SK-N-SH treated with all-trans-retinoic acid at 6 μM for 48 hours (cell line): ENCODE measurements at places on chromosomes 1 and 21.

DNA sequence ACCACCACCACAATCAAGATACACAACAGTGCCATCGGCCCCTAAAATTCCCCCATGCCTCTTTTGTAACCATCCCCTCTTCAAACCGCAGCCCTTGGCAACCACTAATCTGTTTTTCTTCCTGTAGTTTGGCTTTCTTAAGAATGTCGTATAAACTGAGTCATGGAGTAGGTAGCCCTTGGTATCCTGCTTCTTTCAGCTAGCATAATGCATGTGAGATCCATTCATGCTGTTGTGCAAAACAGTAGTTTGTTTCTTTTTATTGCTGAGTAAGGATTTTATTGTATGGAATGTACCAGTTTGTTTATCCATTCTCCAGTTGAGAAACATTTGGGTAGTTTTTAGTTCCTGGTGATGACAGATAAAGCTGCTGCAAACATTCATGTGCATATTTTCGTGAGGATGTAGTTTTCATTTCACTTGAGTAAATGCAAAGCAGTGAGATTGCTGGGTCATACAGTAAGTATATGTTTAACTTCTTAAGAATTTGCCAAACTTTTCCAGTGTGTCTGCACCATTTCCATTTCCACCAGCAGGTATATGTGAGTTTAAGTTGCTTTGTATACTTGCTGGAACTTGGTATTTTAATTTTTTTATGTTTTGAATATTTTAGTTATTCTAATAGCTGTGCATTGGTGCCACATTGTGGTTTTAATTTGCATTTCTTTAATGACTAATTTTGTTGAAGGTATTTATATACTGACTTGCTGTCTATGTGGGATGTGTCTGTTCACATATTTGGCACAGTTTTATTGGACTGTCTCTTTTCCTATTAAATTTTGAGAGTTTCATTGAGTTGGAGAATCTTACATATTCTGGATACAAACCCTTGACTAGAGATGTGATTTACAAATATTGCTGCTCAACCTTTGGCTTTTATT is 148.4 kb upstream of the MAP1LC3C start:
- ATAC-seq: no peak

- no peak for ATAC-seq
These were observed 171.4 kb downstream of the PDE4B start for GRCh38 chr1:65964123-65964522.

GRCh38 chr1:38000529-38001455 is 4.5 kb downstream of the FHL3 start:
- ATAC-seq: peak; percentile 55

DNA sequence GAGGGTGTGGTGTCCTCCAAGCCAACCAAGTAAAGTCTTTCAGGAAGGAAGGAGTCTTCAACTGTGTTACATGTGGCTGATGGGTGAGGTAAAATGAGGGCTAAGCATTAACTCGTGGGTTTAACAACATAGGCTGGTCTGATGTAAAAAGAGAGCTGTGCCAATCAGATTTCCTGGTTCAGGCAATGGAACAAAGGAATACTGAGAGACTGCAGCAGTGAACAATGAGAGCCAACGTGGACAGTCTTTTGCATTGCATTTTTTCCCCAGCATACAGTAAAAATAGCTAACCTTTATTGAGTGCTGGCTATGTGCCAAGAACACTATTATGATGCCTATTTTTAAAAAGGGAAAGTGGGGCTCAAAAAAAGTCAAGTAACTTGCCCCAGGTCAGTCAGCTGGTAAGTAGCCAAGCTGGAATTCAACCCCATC is 31.1 kb downstream of the DLGAP3 start:
- ATAC-seq: no peak

- no peak for ATAC-seq
These were observed 286.3 kb upstream of the SGIP1 start for GRCh38 chr1:66247415-66248208.

GRCh38 chr21:25885405-25885804 is 150.6 kb downstream of the GABPA start:
- ATAC-seq: no peak

DNA sequence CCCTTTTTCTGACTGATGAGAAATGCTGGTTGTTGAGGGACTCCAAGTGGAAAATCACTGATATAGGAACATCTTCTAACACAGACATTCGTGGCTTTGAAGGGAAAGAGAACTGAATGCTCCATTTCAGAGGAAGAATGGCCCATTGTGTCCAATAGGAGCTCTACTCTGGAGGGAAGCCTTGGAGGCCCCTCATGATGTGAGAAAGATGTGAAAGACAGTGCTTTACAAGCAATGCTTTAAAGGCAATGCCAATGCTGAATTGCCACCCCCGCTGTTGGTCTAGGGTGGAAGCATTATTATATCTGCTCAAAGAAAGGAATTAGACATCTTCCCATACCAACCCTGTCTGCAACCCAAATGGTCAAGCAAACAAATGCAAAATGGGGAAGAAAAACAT is 13.7 kb downstream of the NMNAT2 start:
- no peak for ATAC-seq

- ATAC-seq: no peak
These were observed 40.3 kb downstream of the PRRX1 start for GRCh38 chr1:170704256-170704655.

DNA sequence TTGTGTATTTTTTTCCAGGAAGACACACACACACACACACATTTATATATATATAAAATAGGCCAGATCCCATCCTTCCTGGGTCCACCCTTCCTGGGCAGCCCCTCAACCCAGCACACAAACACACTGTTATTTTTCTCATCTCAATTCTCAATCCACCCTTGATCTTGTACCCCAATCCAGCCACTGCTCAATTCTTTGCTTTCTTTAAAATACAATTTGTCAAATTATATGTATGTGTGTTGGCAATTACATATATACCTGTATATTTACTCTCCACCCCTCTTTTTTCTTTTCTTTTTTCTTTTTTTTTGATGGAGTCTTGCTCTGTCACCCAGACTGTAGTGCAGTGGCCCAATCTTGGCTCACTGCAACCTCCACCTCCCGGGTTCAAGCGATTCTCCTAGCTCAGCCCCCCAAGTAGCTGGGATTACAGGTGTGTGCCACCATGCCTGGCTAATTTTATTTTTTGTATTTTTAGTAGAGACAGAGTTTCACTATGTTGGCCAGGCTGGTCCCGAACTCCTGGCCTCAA is 88.3 kb downstream of the DHRS3 start:
- ATAC-seq: no peak

- ATAC-seq: no peak
These were observed 203.2 kb downstream of the HIVEP3 start for GRCh38 chr1:41715441-41716095.

DNA sequence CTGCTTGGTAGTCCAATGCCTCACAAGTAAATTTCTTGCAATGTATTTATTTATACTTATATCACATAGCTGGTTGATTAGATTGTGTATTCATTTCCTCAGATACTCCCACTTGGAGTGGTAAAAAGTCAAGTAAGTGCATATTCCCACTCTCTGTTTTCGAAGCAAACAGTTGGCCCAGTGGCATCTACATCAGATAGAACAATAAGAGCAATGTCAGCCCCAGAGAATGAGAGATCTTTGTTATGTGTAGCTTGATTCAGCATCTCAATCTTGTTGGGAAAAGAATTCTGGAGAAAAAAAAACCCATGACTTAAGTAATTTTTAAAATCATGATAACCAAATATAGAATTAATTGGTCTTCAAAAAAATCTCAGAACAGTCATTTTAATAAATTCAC is 25.5 kb downstream of the RGL1 start:
- ATAC-seq: no peak

DNA sequence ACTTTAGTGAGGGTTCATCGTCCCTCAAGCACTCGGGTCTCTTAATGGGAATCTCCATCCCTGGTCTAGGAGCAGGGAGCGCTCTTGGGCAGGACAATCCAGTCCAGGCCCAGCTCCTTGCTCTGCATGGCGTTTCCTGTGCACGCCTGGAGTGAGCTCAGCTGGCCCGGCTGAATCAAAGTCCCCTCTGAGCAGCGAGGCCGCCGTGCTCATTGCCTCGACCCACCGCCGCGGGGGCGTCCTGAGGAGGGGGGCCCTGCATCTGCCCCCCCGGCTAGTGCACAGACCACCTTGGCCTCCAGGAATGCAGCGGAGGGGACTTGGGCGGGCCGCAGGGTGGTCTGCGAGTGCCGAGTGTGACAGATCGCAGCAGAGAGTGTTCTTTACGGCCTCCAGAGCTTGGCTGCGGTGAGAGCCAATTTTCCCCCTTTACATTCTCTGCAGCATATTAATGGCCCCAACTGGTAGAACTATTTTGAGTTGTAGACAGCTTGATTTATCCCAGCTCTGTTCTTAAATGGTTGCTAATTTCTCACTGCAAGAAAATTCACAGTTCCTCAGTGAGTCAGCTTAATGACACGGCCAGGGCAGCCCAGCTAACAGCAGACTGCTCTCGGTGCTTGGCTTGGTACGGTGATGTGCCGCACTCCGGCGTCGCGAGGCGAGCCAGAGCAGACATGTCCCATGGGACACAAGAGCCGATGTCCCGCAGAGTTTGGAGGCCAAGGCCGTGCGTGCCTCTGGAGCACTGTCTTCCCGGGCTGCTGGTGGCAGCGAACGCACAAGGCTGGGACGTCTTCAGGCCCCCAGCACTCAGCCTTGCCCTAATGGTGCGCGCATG is 39.8 kb downstream of the SNAP47 start:
- ATAC-seq: peak; percentile 4; the same call in 2 of the 3 replicates

GRCh38 chr1:176791906-176792305 is 328.9 kb downstream of the PAPPA2 start:
- no peak for ATAC-seq

DNA sequence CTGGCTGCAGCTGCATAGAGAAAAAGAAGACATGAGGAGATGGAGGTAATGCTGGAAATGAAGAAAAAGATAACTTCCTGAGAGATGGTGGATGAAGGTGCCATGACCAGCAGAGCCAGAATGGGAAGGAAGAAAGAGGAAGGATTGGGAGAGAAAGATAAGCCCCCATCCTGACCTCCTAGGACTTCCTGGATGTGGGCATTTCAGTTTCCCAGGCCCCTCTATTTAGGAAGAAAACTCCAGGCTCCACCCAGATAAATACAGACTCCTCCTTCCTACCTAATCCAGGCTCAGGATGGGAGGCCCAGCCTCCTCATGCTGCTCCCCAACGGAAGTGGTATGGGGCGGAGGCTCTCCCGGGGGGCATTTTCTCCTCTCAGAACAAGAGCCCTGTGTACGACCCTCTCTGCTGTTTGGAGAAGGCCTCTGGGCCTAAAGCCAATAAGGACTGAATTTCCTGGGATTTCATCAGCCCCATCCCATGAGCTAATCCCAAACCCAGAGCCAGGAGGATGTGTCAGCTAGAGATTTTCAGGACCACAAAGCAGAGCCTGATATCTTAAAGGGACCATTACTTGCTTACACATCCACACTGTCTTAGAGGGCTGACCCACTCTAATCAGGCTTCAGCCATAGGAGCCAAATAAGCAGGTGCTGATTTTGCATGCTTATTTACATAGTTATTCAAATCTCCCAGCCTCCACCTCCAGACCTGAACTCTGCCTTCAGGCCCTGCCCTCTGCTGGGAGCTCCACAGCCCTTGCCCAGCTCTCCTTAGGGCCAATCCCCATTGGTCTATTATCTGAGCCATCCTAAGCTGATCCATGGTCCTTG is 5.1 kb upstream of the ARHGEF2 start:
- peak; percentile 53 for ATAC-seq

- ATAC-seq: peak; percentile 43
These were observed 20.4 kb downstream of the DEGS1 start for GRCh38 chr1:224203243-224204016.

DNA sequence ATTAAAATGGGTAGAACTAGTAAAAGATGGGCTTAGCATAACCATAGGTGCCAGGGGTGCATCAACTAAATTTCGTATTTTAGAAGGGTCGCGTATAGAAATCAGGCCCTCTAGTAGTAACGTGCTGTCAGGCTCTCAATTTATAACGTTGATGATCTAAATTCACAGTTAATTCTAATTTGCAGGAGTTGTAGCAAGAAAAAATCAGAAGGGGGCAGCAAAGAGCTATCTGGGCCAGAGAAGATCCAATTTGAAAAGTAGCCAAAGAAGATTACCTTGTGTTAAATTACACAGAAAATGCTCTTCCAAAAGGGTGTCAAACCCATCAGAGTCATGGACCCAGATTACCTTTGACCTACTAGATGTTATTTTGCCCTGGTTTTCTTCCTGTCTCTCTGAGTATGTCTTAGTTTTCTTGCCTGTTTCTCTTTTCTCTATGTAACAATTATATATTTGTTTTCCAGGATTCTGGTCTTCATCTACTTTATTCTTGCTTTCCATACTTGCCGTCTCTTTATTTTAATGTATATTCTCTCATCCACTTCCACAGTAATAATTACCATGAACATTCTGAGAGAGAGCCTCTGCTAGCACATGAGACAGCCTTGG is 1030.9 kb downstream of the AMY1C start:
- no peak for ATAC-seq

DNA sequence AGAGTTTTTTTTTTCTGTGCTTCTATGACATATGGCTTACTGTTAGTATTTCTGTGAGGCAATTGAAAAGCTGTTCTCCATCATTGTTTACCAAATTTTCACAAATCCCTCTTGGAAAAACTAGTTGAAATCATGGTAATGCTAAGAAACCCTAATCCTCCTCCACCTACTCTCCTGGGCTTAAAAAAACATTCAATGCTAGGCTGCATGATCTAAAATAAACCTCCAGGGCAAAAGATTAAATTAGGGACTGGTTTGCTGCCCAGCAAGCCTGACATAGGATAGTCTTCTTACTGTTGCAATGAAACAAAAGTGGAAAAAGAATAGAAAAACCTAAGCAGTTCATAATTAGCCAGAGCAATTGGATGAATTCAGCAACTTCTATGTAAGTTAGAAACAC is 16.1 kb downstream of the C1orf52 start:
- ATAC-seq: no peak

GRCh38 chr1:192477630-192478029 is 97.9 kb upstream of the RGS1 start:
- ATAC-seq: peak; percentile 92

DNA sequence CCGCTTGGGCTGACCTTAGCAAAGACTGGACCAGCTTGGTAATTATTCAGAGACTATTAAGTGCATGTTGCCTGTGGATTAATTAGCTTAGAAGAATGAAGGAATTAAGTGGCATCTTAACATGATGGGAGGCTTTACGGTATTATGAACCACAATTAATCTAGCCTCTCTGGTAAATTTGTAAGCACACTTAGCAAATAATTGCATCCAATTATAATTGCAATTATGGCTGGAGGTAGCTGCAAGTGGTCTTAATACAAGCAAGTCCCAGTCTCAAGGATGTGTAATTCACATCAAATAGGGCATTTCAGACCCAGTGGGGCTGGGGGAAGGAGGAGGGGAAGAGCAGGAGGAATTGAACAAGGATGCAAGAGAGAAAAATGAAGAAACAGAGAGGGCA is 151.6 kb downstream of the CNIH3 start:
- no peak for ATAC-seq
